ENCODE measurements at places on chromosomes 6 and 20.

DNA sequence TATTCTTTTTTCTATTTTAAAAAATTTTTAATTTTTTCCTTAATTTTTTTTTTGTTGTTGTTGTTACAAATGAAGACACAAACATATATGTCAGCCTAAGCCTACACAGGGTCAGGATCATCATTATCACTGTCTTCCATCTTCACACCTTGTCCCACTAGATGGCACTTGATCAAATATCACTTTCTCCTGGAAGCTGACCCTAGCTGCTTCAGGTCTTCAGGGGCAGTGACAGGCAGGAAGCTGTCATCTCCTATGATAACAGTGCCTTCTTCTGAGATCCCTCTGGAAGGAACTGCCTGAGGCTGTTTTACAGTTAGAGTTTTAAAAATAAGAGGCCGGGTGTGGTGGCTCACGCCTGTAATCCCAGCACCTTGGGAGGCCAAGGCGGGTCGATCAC is 70.2 kb upstream of the EEF1E1 start:
- DNase-seq = no peak

DNA sequence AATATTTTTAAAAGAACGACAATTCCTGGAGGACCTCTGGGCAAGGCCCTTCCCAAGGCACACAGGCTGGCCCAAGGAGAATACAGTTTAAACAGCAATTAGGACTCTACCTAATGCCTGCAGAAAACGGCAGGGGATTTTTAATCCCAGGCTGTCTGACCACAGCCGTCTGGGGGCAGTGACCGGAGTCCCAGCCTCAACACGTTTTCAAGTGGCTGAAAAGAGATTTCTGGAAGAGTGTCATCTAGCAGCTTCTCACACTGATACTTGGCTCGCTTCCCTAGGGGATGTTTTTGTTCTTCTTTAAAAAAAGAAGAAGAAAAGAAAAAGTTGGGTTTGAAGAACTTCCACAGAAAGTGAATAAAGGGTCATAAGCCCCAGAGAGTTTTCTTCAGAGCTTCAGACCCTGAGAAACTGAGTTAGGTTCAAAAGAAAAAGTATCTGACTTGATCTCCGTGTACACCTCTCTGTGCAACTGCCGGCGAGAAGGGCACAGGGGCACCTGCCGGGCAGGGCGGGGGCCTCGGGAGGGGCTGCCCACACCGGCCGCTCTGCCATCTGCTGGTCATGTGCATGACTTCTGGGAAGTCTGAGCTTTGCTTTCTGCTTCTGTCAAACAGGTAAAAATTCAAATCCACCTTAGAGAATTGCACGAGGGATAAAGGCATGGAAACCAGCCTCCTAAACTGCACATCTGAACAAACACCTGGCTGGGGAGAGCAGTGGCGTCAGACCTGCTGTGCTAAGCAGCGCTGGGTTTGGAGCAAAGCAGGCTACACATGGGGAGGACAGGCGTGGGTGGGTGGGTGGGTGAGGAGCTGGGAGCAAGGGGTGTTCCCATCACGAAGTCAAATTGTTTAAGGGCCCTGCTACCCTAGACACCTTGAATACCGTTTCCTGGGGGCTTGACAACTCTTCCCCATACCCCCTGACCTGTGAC is 33.0 kb downstream of the RRBP1 start:
- peak; percentile 65 for DNase-seq

DNA sequence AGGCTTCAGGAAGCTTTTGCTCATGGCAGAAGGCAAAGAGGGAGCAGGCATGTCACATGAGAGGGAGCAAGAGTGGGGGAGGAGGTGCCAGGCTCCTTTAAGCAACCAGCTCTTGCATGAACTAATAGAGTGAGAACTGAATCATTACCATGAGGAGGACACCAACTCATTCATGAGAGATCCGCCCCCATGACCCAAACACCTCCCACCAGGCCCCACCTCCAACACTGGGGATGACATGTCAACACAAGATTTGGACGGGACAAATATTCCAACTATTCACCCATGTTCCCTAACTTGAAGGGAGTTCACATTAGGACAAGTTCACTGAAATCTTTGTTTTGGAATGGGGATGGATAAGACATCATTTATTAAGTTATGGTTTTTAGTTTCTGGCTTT is 155.2 kb upstream of the ESR1 start:
- DNase-seq = no peak

- DNase-seq = no peak
Observed at GRCh38 chr6:16343593-16343992, 105.2 kb downstream of the GMPR start.

GRCh38 chr20:23349338-23350195 is 1.0 kb upstream of the NXT1 start:
- DNase-seq = peak; percentile 76

- DNase-seq = no peak
Observed at GRCh38 chr6:5525209-5525608, 263.9 kb downstream of the FARS2 start.

DNA sequence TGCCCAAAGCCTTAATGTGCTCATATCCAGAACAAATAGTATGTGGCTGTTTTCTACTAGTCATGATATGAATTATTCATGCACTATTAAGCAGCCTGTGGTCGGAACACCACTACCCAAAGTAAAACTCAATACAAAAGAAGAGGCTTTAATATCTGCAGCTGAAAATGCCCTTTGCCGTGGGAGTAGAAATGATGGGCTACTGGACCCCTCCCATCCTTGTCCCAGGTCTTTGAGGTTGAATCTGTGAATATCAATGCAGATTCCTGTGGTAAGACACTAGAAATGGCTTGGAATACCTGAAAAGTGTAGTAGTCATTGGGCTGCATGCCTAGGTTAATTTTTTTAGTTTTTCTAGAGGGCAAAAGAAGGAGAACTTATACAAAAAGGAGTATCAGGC is 303.7 kb downstream of the TBC1D7 start:
- no peak for DNase-seq

- no peak for DNase-seq
Observed at GRCh38 chr20:18466574-18466893, 296 bp downstream of the DZANK1 start.

DNA sequence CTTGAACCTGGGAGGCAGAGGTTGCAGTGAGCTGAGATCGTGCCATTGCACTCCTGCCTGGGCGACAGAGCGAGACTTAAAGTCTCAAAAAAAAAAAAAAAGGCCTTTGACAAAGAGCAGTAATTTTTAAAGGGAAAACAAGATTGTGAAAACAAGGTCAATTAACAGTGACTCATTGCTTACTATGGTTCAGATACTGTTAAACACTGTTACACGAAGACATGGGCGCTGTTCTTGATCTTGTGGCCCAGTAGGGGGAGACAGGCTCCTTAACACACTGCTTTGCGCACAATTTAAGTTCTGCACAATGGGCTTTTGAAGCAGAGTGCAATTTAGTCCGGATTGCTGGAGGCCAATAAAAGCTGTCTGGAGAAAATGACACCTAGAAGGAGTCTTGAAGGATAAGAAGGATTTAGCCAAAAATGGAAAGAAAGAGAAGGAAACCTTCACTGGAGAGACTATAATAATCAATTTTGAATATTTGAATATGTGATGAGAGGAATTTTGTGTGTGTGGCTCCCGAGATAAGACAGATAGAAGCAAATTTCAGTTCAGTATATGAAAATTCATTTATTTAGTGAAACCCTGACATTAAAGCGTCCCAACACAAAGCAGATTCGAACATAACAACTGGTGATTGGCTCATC is 6.0 kb upstream of the LATS1 start:
- DNase-seq = peak; percentile 28

DNA sequence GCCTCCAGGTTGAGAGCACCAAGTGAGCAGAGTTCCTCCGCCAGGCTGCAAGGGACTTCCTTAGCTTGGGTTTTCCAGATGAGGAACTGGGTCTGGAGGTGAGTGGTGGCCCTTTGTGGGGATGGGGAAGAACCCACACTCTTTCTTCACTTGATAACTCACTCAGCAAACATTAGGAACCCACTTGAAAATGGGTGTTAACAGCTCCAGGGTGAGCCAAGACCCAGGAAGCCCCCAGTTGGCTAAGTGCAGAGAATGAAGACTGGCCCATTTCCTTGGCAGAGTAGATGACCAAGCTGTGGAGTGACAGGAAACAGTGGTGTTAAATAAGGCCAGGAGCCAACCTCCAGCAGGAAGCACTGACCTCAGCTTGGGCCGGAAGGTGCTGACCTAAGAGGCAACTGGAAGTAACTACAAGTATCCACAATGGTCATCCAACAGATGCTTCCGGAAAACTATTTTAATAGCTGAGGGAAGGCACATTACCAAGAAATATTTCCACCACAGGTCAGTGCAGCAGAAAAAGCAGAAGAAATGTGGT is 22.7 kb downstream of the MRPL14 start:
- no peak for DNase-seq

GRCh38 chr6:140475086-140475485 is 1100.6 kb upstream of the CITED2 start:
- no peak for DNase-seq

DNA sequence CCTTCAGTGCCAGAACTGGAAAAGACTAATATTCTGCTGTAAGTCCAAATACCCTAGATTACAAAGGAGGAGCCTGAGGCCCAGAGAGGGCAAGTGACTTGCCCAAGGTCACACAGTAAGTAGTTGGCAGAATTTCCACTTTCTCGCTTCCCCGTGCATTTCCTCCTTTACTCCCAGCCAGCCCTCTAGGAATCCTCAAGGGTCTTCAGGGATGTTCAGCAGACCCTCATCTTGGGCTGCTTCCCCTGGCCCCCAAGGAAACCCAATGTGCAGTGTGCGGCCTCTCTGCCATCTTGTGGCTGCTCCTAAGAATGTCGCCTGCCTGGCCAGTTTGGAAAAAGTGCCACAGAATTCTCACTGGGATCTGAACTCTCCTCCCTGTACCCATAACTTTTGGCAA is 217.7 kb upstream of the LRFN2 start:
- no peak for DNase-seq

DNA sequence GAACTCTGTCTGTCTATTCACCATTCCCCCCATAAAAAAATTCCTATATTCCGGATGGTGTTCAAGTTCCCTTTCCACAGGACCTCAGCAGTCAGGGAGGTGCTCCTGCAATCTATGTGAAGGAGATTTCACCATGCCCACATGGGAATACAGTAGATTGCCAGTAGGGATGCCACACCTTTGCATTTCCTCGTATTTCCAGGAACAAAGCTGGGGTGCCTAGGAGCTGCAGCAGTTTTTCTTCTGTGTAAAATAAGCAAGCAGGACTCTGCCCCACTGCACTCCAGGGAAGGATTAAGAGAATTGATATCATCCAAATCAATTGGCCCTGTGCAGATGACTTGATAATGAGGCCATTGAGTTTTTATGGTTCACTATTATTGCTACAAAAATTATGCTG is 7.4 kb upstream of the KIF16B start:
- no peak for DNase-seq

GRCh38 chr6:109687271-109687761 is 3.7 kb downstream of the AK9 start:
- DNase-seq = no peak

- DNase-seq = no peak
Observed at GRCh38 chr6:111687652-111688051, 82.0 kb upstream of the TRAF3IP2 start.

DNA sequence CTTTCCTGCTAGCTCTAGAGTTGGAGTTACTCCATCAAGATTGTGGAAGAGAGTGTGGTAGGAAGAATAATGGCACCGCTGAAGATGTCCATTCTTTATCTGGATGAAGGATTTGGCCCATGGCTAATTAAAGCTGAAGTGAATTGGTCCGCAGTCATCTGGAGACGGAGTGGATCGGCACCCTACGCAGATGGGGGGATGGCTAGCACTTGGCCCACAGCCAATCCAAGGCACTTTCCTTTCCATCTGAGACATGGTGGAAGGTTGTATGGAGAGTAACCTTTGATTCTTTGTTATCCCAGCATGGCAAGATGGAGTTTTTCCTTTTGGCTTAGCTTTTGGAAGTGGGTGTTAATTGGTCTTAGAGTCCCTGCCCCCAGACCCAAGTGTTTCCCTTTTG is 88.3 kb downstream of the JPH2 start:
- DNase-seq = no peak

GRCh38 chr20:58546416-58546711 is 31.2 kb upstream of the APCDD1L start:
- DNase-seq = no peak

DNA sequence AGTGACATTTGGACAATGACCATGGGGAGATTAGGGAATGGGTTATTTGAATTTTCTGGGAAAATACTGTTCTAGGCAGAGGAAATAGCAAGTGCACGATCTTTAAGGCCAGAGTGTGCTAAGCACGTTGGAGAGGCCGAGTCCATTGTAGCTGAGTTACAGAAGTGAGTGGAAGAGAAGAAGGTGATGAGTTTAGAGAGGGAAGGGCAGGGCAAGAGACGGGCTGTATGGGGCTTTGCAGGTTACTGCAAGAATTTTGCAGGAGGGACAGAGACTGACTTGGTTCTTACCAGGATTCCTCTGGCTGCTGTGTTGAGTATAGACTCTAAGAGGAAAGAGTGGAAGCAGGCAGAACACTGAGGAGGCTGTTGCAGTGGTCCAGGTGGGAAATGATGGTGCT is 1.1 kb upstream of the NCOA3 start:
- DNase-seq = no peak

- no peak for DNase-seq
Observed at GRCh38 chr6:25934735-25935313, 4.3 kb upstream of the SLC17A2 start.
